ENCODE measurements at places on chromosomes 4 and X.

- DNase-seq: no peak
These were observed 250.5 kb upstream of the GPRIN3 start for GRCh38 chr4:89558147-89558546.

GRCh38 chrX:154084449-154085300, 12.8 kb downstream of the MECP2 start:
- DNase-seq: no peak

- DNase-seq: no peak
These were observed 2.7 kb upstream of the NEUROG2 start for GRCh38 chr4:112518675-112519074.

GRCh38 chr4:62394766-62395165, 1194.6 kb downstream of the ADGRL3 start:
- DNase-seq: no peak

- peak; percentile 64 for DNase-seq
These were observed 173.2 kb upstream of the TBL1X start for GRCh38 chrX:9291629-9292028.

DNA sequence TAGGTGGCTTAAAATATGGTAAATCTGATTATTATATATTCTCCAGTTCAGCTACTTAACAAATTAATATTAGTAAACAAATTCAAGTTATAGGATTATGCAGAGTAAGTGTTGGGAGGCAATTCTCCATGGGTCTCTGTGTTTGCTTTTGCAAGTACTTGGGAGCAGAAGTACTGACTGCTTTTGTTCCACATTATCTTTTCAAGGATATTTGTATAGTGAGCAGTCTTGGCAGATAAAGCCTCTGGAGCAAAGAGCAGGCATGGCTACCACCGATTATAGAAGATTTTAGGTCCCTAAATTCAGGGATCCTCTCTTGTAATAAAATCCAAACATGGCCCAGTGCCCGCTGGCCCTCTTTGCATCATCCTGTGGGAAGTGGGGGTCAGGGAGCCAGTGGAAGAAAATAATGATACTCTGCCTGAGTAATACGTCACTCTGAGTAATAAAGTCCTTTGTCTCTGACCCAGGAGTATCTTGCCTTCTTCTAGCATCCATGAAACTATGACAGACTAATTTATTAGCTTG, 23.2 kb downstream of the NDNF start:
- DNase-seq: no peak

GRCh38 chrX:129997086-129997485, 14.7 kb downstream of the BCORL1 start:
- no peak for DNase-seq

- DNase-seq: no peak
These were observed 111.2 kb downstream of the ARAP2 start for GRCh38 chr4:36133086-36133485.

GRCh38 chr4:7161721-7162214, 30.6 kb upstream of the SORCS2 start:
- DNase-seq: no peak

DNA sequence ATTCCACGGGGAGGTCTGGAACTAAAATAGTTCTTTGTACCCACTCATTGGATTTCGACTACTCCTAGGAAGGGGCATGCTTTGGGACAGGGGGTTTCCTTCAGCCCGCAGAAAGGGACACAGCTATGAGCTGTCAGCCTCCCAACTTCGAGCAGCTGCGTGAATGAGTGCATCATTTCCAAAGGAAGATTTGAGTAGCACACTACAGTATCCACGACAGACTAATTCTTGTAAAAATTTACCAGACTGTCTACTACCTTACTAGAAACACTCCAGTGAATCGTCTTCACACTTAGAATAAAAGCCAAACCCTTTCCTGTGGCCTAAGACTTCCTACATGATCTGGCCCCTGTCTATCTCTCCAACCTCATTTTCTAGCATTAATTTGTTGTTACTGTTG, 101.9 kb downstream of the MAOA start:
- DNase-seq: no peak

DNA sequence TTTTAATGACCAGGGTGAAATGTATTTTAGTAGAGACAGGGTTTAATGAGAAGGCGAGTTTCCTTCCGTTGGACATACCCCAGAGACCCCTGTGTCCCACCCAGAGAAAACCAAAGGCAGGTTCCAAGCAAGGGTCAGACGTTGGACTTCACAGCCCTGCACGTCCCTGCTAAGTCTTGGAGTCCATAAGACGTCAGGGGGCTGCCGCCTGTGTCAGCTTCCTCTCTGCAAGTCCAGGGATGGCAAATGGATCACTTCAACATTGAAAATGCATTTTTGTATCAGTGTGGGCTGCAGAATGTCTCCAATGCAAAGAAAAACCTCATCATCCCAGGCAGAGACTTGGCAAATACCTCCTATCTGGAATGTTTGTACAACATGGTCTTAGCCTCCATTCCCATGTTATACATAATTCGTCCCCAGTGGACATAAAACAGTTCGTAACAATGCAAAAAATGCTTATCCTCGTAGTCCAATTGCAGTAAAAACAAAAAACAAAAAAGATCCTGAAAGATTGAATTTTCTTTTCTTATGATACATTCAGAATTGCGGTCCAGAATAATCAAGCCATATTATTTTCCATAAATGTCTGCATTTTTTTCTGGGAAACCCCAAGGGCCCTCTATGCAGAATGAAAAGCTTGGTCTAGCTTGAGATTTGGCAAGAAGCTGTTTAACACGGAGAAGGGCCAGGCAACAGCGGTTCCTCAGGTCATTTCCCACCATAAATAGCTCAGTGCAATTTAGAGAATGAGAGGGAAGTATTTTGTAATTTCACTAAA, 190.9 kb downstream of the SHOX start:
- no peak for DNase-seq

DNA sequence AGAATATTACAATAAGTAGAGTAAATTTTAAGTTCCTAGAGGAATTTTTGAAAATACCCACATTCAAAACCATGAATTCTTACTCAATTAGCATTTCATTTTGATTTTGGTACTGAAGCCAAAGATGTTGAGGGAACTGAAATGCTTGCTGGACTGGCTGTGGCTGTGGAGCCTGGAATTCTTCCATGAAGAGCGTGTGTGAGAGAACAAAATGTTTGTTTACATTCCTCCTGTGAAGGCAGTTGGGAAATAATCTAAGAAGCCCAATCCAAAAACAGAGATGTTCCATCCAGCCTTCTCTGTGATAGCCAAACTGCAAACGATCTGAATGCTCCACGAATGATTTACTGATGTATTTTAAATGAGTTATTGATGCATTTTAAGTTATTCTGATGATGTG, 3.8 kb upstream of the ADH1B start:
- no peak for DNase-seq

GRCh38 chrX:46744009-46744408, 14.9 kb downstream of the SLC9A7 start:
- DNase-seq: no peak

DNA sequence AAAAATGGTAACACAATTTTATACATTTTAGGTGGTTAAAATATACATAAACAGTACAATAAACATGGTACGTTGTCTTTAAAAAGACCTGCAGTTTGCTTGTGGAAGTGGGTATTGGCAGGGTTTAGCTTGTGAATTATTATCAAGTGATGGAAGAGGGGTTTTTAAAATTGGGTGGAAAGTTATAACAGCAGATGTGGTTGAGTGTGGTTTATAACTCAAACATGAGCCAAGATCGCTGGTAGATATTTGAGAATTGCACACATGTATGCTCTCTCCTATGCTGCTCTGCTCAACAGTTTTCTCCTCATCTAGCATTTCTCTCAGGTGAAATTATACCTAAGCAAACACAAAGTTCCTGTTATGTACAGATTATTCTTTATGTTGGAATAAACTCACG, 14.0 kb downstream of the EPGN start:
- DNase-seq: no peak

GRCh38 chr4:147969573-147970385, 237.9 kb downstream of the ARHGAP10 start:
- DNase-seq: no peak

DNA sequence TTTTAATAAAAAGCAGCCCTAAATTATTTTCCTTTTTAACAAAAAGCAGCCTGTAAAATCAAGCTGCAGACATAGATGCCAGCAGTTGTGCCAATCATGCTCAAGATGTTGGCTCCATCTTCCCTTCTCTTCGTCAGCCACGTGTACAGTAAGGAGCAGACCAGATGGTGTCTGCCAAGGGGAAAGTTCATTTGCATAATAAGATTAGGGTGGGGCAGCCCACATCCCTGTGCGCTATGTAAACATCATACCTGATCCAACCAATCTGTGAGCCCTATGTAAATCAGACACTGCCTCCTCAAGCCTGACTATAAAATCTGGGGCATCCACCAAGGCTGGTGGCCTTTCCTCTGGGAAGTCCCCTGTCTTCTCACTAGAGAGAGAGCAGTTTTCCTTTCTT, 23.1 kb upstream of the C1GALT1C1 start:
- no peak for DNase-seq

DNA sequence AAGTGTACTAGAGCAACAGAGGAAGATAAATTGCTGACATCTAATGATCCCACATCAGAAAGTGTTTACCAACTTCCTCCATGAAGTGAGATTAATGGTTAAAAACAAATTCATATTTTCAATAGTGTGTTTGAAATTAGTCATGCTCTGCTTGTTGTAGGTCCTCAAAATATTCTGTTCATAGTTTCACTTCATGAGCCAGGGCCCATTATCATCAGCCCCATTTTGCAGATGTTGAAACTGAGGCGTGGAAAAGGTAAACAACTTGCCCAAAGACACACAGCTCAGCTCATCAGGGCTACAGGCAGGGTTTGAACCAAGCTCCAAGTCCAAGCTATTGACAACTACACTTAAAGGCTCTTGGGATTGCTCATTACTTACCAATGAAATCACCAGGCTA, 103.5 kb upstream of the PPARGC1A start:
- no peak for DNase-seq

GRCh38 chrX:119990556-119991004, 47.0 kb upstream of the NKAP start:
- DNase-seq: no peak

DNA sequence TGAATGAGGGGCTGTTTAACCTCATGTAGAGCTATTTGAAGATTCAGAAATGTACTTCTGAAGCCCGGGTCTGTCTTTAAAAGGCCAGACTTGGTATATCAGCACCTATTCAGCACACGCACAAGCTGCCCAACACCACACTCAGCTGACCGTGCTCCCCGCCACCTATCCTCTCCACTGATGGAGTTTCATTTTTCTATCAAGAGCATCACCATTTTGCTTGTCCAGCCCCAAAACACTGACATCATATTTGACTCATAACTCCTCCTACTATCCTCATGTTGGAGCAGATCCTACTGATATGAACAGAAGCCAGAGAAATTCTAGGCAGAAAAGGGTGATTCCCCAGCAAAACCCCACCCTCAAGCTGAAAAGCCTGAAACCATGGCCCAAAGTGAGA, 100.3 kb downstream of the SORBS2 start:
- no peak for DNase-seq

DNA sequence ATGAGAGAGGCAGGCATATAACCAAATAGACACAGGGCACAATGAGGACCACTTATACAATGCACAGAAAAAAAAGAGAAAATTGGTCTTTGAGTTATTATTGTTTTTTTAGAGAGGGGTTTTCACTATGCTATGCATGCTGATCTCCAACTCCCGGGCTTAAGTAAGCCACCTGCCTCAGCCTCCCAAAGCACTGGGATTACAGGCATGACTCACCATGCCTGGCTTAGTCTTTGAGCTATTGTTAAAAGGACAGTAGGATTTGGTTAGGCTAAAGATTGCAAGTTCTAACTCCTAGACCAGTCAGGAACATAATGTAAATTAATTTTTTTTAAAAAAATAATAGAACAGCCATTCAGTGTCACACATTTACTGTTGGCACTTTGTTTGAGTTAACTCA, 340.1 kb downstream of the GPAT3 start:
- DNase-seq: no peak

DNA sequence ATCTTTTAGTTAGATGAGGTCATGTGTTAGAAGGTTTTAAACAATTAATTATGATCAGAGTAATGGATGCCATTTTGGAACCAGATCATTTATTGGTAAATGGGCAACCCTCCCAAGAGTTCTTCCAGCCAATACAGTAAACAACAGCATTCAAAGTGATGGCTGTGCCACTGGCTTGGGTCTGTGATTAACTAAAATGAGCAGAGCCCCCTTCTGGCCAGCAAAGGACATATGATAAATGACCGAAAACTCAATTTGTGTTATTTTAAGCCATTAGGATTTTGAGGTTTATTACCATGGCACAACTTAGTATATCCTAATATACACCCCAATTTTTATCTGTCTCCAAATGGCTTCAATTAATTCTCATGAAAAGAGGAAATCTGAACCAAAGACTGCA, 90.8 kb upstream of the NPFFR2 start:
- DNase-seq: no peak

DNA sequence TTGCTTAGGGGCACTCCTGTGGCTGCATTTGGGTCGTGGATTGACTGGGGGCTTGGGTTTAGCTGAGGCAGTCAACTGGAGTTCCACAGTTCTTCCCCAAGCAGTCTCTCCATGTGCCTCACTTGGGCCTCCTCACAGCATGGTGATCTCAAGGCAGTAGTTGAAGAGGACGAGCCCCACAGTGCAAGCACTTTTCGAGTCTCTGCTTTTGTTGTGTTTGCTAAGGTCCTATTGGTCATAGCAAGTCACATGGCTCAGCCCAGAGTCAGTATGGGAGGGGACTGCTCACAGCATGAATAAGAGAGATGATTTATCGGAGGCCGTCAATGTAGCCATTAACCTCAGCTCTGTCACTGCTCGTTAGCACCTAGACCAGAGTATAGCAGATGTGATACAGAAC, 29.7 kb downstream of the BMX start:
- DNase-seq: no peak

- no peak for DNase-seq
These were observed 124.5 kb upstream of the PLAC1 start for GRCh38 chrX:134782796-134783195.

DNA sequence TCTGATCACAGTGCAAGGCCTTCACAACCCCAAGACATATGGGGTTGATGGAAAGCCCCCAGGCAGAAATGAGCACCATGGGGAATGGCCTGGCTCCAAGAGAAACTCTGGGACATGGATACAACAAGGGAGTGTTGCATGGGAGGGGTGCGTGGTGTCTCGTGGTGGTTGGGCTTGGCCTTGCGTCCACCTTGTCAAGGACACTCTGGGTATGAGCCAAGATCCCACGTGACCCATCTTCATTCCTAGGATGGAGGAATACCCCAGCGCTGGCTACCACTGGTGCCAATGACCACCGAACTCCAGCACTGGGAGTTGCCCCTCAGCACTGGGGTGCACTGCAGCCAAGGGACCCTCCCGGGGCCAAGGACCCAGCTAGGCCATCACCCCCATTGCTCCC, 267.5 kb upstream of the AGTR2 start:
- no peak for DNase-seq

- DNase-seq: no peak
These were observed 235.1 kb upstream of the CPEB2 start for GRCh38 chr4:14767142-14767541.
